ENCODE measurements at places on chromosomes 3 and 15.

DNA sequence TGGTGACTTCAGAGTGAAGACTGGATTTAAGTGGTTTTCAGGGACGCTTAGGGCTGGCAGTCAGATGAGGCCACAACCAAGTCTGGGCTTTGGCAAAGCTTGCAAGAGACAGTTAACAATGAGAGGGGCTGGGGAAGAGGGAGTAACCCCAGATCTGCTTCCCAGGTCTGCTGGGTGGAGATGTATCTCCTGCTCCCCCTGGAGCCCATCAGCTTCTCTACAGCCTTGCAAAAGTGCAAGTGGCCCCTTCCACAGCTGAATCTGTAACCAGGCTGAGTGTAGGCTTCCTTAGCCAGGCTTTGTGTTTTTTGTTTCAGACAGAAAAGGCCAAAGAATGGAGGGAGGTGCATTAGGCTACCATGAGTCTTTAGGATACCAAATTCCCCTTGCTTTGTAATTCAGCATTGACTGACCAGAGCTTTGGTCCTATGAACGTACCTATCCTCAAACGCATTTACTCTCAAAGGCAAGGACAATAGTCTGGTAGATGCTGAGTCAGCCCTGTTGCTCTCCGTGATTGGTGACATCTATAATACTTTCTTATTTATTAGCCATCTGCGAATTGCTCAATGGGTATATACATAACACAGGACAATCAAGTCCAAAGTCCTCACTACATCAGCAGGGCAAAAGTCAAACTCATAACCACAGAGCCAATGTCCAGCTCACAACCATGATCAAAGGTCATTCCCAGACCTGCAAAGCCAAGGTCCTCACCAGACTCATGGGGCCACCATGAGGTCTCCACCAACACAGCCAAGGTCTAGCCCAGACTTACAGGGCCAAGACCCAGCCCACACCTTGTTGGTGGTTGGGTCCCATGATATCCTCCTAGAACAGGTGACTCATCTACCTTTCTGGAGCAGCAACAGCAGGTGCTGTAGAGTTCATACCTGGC lies 17.1 kb downstream of the CCDC13 start:
- DNase-seq: peak; percentile 37

GRCh38 chr15:89003865-89004725 lies 84.2 kb upstream of the ABHD2 start:
- no peak for DNase-seq

GRCh38 chr3:59872128-59872527 lies 822.3 kb upstream of the CFAP20DC start:
- DNase-seq: no peak

DNA sequence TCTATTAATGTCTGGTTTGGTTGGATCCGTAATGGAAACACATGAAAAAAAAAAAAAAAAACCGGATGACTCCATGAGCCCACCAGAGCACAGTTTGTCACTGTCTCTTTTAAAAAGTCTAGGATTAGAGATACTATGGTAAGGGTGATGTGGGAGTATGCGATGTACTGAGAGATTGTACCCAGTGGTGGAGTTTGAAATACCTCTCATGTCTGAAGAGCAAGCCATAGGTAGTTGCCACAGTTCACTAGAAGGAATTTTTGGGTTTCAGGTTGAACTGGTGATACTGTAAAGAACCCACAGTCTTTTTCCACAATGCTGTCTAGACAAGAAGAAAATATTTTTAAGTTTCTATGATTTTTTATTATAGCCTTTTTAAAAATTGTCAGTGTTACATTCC lies 132.9 kb downstream of the KLHL25 start:
- DNase-seq: no peak

GRCh38 chr15:94080416-94080815 lies 150.9 kb upstream of the MCTP2 start:
- no peak for DNase-seq

DNA sequence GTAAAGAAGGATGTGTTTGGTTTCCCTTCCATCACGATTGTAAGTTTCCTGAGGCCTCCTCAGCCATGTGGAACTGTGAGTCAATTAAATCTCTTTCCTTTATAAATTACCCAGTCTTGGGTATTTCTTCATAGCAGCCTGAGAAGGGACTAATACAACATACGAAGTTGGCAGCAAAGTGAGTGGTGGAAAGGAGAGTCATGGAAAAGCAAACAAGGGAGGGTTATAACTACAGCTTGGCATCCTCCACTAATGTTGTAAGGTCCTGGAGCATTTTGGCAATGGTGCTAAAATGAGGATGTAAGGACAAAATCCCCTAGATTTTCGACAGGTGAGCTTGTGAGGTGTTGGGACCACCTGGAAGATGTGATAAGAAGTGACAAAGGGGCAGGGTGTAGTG lies 5.8 kb upstream of the TMEM41A start:
- DNase-seq: no peak

DNA sequence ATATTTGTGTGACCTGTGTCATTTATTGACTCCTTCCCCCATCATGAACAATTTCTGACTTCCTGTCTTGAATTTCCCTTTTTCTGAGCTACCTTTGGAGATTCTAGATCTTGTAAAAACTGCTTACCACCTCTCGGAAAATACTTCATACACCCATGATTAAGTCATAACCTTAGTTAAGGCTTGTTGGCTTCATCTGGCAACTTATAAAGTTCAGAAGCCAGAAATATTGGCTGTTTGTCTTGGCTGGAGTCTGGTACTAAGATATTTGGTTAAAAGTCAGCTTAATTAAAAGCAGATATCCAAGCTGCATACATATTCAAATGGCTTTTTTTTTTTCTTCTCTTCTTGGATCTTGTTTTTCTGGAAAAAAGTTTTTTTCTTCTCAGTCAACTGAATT lies 37.3 kb upstream of the B3GALNT1 start:
- DNase-seq: no peak

GRCh38 chr3:142595581-142595950 lies 627 bp upstream of the PLS1 start:
- no peak for DNase-seq

- no peak for DNase-seq
Measured at GRCh38 chr3:185029086-185029485, 123.8 kb downstream of the C3orf70 start.

GRCh38 chr15:72916897-72917296 lies 133.3 kb upstream of the ADPGK start:
- DNase-seq: no peak

DNA sequence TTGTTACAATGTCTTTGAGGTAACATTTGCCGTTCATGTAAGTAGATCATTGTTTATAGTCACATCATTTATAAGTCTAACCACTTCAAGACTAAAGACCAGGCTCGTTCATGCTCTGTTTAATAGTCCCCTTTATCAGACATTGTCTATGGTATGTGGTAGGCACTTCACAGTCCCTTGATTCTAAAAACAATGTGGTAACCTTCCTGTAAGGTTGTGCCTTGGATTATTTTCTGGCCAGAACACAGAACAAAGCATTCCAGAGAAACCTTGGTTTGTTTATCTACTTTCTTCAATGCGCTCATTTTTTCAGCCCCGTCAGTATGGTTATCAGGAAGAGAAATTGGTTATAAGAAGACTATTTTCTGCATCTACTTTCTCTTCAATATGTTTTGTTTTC lies 16.3 kb upstream of the ST3GAL6 start:
- no peak for DNase-seq

GRCh38 chr3:179016979-179017670 lies 54.5 kb downstream of the ZMAT3 start:
- DNase-seq: peak; percentile 50

DNA sequence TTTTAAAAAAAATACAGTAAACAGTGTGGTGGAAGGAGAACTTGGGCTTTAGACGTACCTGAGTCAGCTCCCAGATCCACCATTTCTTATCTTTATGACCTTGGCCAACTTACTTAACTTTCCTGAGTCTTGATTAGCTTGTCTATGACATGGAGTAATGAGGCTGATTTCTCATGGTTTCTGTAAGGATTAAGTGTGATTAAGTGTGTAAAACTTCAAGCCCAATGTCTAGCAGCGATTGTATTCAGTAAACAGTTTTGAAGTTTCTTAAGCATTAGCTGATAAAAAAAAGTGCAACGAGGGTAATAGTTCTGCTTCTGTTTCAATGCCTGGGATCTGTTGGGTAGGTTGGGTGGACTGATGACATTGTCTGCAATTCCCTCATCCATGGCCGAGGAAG lies 10.8 kb downstream of the TRPM1 start:
- no peak for DNase-seq

DNA sequence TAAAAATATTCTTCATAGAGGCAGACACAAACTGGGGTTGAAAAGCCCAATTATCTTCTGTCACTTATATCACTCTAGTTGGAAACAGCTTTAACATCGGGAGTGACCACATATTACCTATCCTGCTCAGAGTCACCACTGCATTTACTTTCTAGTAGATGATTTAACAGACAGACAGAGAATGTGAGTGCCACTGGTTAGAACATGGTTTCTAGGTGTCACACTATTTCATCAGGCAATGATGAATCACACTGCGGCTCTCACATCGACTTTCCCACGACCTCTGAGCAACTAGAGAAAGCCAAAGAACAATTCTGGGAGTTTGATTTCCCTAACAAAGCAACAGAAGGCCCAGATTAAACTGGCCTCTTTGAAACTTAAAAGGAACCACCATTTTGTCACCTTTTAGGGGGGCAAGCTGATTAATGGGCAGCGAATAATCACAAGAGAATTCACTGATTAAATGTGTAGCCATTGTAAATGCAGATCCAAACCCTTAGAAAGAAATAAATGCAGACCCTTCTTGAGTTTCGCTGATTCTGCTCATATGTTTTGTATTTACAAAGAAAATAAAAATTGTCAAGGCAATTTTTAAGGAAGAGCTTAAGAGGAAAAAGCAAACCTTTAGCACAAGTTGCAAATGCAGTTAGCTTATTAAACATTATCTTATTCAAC lies 112.6 kb upstream of the KBTBD8 start:
- no peak for DNase-seq

DNA sequence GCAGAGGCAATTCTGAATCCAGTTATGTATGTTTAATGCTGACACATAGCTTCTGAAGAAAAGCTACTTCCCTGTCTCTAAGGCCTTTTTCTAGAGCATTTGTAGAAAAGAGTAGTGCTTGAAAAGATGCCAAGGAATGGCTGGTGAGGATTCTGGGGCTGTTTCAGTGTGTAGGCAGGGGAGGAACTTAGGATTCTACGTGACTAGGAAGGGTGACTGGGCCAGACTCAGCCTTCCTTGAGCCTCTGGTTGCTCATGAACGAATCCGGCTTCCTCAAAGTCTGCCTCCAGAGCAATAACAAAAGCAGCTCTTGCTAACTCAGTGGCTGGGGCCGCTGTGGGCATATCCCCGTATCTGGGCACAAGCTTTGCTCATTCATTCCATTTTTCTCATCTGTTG lies 104.8 kb upstream of the WNT5A start:
- DNase-seq: peak; percentile 85

- no peak for DNase-seq
Measured at GRCh38 chr15:36359286-36359685, 220.1 kb upstream of the CDIN1 start.

DNA sequence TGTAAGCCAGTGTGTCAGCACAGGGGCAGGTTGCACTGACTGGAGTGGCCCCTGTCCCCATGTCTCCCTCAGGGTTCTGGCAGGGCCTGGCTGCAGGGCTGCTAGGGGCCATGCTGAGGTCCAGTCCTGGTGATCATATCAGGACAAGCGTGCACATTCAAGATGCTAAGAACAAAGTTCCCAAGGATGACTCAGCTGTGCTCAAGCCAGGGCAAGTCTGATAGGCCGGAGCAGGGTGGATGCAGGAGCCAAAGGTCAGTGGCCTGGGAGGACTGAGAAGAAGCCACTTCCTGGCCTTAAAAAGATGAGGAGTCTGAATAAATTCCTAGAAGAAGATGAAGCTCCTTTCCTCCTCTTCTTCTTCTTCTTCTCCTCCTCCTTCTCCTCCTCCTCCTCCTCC lies 353.2 kb downstream of the AGBL1 start:
- no peak for DNase-seq

- no peak for DNase-seq
Measured at GRCh38 chr3:25910105-25910504, 120.2 kb downstream of the OXSM start.

DNA sequence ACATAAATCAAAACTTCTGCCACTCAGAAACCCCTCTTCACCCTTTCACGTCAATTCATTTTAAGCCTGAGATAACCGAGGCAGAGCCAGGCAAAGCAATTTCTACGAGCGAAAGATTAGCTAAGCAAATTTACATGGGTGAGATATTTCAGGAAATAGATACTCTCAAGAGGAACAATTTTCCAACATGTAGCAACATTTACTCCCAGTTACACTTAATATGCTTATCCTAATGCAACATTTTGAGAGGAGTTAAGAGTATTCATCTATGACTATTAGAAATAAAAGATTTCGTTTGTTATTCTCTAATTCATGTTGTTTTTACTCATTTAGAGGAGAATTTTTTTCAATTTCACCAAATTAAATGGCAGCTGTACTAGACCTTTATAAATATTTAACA lies 837 bp downstream of the TMC3 start:
- DNase-seq: peak; percentile 55

GRCh38 chr15:82663186-82663600 lies 16.0 kb upstream of the CPEB1 start:
- peak; percentile 7 for DNase-seq

- DNase-seq: no peak
Measured at GRCh38 chr3:183577346-183577745, 21.8 kb upstream of the KLHL6 start.
